ENCODE measurements at places on chromosomes 7 and 10.
A peak's percentile ranks its signal among the peaks of the same experiment; 100 is the strongest.

GRCh38 chr10:28291881-28292297 is 11.0 kb downstream of the MPP7 start:
- no peak for DNase-seq

- DNase-seq, result no peak
Measured at GRCh38 chr7:42002654-42003053, 234.4 kb downstream of the GLI3 start.

GRCh38 chr7:30238721-30239441 is 45.5 kb upstream of the ZNRF2 start:
- peak; percentile 25 for DNase-seq

- DNase-seq, result no peak
Measured at GRCh38 chr10:57696641-57697040, 571.1 kb downstream of the IPMK start.

- no peak for DNase-seq
Measured at GRCh38 chr7:134712196-134712595, 65.5 kb downstream of the BPGM start.

GRCh38 chr10:132850896-132851295 is 64.9 kb upstream of the NKX6-2 start:
- DNase-seq, result no peak

DNA sequence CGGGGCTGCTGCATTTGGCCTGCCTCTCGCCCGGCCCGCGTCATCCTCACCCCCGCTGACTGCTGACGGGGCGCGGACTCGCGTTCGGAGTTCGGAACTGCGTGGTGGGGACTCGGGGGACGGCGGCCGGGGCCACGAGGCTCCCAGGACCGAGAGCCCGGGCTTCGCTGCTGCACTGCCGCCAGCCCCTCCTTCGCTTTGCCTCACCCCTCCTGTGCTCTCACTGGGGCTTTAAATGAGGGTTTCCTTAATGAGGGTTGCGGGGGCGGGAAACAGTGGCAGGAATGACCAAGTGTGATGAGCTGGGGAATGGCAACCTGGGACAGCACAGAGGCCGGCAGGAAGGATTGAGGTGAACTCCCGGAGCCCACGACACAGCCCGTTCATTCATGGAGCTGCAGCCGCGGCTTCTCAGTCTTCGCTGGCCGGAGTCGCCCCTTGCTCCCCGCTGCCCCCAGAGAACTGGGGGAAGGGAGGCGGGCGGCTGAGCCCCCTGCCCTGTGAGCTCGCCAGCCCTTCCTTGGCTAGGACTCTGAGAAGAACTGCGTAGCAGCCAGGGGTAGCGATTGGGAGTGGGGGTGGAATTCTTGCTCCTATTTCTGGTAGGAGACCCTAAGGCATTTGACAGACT is 1.5 kb upstream of the LRRC4 start:
- DNase-seq, result no peak

DNA sequence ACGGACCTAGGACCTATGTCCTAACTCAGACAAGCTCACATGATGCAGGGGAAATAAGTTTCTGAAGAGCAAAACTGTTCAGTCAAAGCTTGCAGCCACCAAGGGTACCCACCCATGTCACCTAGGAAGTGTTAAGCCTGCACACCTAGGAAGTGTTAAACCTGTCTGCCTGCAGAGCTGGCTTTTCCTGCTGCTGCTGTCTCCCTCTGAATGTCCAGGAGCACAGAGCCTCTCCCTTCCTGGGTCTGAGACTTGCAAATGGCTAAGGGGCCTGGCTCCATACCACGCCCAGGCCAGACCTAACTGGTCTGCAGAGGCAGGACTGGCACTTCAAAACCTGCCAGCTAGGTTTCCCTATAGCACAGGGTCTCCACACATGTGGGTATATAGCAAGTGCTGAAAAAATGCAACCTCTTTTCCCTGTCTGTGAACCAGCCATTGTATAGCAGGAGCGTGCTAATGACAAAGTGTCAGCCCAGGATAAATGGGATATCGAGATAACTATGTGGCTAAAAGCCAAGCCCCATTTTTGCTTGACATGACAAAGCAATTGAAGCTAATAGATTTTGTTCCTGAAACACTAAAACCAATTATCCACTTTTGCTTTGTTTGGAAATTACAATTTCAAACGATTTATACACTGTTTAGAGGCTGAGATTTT is 1.5 kb downstream of the GDF2 start:
- no peak for DNase-seq

DNA sequence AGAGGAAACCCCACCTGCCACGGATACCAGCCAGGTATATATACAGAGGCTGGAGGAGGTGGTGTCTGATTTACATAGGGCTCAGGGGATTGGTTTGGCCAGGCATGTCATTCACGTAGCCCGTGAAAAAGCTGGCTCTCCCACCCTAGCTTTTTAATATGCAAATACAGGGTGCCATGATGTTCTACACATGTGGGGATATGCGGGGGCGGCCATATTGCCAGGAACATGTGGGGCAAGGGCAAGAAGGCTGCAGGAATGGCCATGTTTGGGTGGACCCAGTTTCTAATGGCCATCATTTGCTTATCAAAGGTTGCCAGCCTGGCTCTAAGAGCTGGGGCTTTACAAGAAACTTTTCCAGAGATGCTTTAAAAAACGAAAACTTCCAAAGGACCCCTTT is 131.5 kb upstream of the KIF5B start:
- DNase-seq, result no peak

GRCh38 chr10:75029857-75030256 is 81.6 kb upstream of the SAMD8 start:
- no peak for DNase-seq

- no peak for DNase-seq
Measured at GRCh38 chr10:75111365-75111906, at the start of gene SAMD8. Gene SAMD8 (plus strand): TSS chr10:75111656. CDS start chr10:75150529, 38,873 bp downstream.

- DNase-seq, result no peak
Measured at GRCh38 chr7:96713037-96713436, 3.4 kb upstream of the SEM1 start.

DNA sequence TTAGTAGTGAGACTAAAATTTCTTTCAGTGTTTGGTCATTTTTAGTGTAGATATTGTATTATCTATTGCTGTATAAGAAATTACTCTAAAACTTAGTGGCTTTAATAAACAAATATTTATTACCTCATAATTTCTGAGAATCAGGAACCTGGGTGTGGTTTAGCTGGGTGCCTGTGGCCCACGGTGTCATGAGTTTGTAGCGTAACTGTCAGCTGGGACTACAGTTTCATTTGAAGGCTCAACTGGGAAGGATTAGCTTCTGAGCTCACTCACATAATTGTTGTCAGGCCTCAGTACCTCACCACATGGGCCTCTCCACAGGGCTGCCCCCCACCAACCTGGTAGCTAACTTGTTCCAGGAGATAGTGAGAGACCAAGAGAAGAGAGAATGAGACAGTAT is 98.5 kb downstream of the SRI start:
- no peak for DNase-seq

GRCh38 chr7:113715262-113715661 is 203.5 kb downstream of the PPP1R3A start:
- no peak for DNase-seq

- no peak for DNase-seq
Measured at GRCh38 chr10:61973169-61973568, 71.7 kb downstream of the ARID5B start.

DNA sequence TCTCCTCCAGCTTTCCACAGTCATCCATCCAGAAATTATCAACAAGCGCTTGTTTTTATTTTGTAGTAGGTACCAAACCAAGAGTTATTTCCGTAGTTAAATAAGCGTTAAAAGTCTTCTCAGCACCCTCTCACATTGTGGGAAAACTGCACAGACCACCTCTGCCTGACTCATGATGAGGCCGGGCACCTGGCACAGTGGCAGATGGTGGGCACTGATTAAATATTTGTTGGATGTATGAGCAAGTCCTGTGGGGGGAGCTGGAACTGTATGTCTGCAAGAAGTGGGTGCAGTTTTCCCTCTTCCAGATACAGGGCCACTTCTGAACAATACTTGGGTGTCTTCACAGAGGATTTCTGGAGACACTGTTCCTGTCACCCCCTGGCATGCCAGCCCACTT is 5.3 kb upstream of the REPIN1 start:
- DNase-seq, result no peak

GRCh38 chr7:142654398-142654797 is 94.9 kb upstream of the PRSS1 start:
- no peak for DNase-seq
